ENCODE measurements at places on chromosomes 6 and 20.

- DNase-seq, result peak; percentile 63
These were observed 661.6 kb downstream of the DHX35 start for GRCh38 chr20:39623584-39624234.

GRCh38 chr6:104940893-104941728, 15.8 kb upstream of the LIN28B start:
- no peak for DNase-seq

DNA sequence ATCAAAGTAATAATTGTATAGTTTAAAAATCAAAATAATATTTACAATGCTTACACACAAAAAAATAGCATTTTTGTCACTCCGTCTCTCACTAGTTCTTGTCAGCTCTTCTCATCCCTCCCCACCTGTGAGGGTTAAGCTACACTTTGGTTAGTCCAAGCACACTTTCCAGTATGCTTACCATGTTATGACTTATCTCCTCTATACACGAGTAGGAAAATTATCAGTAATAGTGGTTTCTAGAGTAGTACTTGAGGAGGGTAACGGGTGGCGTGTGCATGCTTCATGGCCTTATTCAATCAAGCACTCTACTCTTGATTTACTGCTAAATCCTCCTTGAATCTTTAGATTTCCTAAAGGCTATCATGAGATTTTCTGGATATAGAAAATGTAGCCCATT, 443.7 kb downstream of the UTRN start:
- no peak for DNase-seq

DNA sequence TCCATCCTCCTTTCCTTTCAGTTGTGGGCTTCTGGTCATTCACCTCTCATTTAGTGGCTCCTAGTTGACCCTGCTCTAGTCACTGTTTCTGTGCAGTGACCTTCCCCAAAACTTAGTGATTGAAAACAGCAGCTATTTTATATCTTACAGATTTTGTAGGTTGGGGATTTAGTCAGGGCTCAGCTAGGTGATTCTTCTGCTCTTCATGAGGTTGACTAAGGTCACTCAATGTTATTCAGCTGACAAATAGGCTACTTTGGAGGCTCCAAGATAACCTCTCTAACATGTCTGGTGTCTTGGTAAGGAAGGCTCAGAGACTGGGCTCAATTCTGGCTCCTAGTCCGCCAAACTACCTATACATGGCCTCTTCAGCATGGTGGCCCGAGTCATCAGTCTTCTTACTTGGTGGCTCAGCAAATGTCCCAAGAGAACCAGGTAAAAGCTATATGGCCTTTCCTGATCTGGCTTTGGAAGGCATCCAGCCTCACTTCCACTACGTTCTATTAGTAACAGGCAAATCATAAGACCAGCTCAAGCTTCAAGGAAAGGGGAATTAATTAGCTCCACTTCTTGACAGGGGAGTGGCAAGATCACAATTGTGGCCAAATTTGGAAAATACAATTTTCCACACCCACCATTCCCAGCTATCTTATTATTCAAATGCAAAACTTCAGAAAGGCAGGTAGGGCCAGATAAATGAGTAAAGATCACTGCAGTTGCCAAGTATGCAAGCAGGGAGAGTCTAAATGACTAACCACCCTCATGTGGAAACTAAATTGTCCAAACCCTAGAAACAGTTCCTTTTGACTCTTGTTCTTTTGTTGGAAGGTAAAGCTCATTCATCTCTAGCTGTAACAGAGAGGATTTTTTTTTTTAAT, 50.5 kb upstream of the LTV1 start:
- no peak for DNase-seq

DNA sequence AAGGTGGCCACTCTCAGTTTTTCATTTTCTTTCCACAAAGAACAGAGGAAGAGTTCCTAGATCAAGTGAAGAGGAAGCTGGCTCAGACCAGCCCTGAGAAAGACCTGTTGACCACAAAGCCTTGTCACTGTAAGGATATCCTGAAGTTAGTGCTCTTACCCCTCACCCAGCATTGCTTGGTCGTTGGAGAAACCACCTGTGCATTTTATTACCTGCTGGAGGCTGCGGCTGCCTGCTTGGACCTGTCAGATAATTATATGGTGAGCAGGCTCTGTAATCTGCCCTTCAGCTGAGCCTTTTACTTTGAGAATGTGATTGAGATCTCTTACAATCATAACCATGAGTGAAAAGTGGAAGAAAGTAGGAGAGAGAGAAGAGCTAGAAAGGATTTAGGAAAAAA, 21.9 kb downstream of the TREML1 start:
- no peak for DNase-seq

DNA sequence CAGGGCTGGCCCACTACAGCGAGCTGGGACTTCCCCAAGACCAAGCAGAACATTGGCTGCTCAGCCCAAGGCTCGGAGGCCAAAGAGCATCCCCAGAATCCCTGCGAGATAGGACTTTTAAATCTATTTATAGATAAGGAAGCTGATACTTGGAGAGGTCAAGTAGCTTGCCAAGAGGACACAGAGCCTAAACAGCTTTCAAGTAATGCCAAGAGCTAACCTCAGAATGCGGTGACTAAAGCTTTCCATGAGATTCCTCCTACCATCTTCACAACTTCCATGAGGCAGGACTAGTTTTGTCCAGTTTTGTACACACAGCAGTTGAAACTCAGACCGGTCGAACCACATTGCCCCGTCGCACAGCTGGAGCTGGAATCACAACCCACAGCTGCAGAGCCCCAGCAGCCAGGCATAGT, 168.1 kb upstream of the TOP1 start:
- DNase-seq, result peak; percentile 67

DNA sequence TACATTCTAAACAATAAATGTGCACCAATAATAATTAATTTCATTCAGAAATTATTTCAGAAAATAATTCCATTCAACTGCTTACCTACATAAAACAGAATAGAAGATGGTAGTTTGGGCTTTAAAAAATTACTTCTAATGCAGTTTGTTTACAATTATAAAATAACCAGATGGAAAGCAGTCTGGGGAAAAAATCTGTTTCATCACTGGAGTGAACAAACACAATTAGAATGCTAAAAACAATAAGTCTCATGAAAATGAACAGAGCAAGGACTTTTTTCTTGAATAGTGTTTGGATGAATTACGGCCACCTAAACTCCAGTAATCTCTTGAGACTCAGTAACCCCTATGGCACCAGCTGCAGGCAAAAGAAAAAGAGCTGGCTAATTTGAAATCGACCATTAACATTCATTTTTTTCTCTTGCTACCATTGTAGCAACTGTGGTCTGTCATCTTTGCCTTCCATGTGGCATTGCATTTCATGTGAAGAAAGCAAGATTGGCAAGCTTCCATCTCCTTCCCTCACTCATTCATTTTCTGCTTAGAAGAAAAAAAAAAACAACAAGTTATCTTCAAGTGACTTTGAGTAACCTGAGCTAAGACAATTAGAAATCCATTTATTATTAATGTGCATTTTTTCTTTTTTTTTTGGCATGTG, 88.4 kb upstream of the CEP85L start:
- DNase-seq, result no peak

DNA sequence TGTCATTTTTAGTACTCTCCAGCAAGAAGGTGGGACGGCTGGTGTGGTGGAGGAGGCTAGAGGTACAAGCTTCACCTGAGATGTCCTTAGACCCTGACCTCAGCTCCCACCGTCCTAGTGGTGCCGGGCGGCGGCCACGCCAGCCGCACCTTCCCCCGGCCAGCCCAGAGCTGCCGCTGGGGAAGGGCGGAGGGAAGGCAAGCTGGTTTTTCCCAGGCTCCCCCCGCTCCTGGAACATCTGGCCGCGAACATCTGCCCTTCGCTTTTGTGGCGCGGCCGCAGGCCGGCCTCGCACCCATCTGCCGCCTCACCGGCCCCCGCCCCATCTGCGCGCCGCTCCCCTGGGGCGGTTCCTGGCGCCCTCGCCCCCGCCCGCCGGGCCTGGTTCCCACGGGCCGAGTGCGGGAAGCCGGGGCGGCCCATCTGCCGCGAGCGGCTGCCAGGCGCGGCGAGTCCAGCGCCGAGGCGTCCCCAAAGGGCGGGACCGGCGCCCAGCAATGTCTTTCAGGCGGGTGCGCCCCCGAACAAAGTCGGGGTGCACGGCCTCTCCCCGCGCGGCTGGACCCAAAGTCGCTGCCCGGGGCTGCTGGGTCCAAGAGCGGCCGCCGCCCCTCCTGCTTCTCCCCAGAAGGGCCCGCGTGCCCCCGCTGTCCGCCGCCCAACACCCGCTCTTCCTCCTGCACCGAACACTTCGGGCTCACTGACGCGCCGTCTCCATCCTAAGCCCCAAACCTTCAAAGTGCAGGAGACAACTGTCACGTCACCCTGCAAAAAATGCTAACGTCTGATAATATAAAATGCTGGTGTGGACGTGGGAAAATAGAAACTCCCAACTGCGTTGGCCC, 17.3 kb upstream of the ID1 start:
- no peak for DNase-seq
